NCI-H226 (cell line): ENCODE measurements at places on chromosomes 5 and 9.

GRCh38 chr9:131481441-131482342, 21.0 kb upstream of the POMT1 start:
- DNase-seq = no peak

DNA sequence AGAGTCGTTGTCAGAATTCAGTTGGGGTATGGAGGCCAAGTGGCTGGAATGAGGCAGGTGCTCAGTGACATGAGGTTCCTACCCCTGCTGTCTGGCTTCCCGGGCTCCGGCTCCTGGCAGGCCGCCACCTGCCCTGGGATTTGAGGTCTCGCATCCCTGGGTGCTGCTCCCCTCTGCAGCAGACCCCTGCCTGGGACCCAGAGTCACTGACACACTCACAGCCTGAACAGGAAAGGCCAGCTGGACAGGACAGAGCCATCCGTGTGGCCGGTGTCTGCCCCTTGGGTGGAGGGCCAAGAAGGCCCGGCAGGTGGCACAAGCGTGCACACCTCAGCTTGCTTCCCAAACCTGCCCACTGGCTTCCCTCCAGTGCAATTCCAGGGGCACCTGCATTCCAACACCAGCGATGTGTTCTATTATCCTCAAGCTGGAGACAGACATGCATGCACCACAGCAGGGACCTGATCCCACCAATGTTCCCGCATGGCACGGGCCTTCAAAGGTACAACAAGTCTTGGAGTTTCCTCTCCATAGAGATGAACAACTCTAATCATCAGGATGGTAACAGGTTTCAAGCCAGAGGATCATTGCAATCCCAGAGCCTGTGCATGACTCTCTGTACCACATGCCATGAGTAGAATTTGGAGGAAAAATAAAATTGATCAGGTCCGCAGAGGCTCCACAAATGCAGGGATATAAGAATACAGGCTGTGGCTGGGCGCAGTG, 45.6 kb upstream of the RNF130 start:
- no peak for DNase-seq

DNA sequence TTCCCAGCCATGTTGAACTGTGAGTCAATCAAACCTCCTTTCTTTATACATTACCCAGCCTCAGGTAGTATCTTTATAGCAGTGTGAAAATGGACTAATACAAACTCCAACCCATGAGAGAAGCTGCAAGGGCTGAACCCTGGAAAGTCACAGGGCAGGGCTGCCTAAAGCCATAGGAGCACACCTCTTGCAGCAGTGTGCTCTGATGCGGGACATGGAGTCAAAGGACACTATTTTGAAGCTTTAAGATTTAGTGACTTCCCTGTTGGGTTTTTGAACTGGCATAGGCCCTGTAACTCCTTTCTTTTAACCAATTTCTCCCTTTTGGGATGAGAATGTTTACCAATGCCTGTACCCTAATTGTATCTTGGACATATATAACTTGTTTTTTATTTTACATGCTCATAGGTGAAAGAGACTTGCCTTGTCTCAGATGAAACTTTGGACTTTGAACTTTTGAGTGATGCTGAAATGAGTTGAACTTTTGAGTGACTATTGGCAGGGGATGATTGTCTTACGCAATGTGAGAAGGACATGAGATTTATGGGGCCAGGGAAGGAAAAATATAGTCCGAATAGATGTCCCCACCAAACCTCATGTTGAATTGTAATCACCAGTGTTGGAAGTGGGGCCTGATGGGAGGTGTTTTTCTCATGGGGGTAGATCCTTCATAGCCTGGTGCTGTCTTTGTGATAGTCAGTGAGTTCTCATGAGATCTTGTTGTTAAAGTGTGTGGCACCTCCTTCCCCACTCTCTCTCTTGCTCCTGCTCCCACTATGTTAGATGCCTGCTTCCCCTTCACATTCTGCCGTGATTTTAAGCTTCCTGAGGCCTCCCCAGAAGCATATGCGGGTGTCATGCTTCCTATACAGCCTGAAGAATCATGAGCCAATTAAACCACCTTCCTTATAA, 159.5 kb upstream of the SPEF2 start:
- DNase-seq = no peak

- DNase-seq = no peak
These were observed 486.8 kb downstream of the PSAT1 start for GRCh38 chr9:78783743-78784142.

DNA sequence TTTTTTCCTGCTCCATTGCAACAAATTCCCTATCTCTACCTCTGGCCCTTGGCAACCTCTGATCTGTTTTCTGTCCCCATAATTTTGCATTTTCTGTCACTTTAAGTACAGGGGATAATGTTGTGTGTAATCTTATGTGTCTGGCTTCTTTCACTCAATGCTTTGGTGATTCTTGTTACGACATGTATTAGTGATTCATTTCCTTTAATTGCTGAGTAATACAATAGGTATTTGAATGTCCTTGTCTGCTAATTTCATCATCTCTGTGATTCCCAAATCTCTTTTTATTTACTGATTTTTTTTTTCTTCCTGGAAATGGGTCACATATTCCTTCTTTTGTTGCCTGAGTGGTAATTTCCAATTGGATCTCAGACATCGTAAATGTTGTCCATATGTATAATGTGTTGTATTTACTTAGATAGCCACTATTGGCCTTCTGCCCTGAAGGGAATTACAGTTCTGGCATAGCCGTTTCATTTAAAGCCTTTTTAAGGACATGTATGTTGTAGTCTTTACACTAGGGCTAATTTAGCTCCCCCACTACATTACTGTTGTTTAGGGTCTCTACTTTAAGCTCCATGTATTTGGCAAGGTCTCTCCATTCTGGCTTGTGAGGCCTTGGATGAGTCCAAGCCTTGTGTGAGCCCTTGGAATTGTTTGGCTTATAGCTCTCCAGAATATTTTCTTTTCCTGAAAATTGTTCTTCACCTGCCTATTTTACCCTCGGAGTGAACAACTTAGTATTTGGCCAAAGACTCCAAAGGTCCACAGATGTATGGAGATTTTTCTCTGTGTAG, 683.8 kb downstream of the LRRC70 start:
- DNase-seq = no peak

GRCh38 chr9:80070071-80070742, 498.4 kb downstream of the TLE4 start:
- no peak for DNase-seq

DNA sequence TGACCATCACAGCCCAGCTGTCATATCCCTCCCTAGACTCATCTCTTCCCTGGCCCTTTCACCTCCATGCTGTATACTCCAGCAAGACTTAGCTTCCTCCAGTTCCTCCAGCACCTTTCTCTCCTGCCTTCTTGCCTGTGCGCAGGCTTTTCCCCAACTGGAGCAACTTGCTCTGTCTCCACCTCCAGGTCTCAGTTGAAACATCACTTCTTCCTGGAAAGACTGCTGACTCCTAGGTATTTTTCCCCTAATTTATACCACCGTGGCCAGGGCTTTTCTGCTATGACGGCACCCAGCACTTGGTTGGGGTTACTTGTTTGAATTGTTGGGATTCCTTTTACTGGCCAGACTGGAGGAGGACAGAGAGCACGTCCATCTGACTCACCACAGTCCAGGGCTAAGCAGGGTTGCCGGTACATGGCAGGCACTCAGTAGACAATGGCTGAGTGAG, 67.5 kb downstream of the KCNIP1 start:
- DNase-seq = peak; percentile 92

DNA sequence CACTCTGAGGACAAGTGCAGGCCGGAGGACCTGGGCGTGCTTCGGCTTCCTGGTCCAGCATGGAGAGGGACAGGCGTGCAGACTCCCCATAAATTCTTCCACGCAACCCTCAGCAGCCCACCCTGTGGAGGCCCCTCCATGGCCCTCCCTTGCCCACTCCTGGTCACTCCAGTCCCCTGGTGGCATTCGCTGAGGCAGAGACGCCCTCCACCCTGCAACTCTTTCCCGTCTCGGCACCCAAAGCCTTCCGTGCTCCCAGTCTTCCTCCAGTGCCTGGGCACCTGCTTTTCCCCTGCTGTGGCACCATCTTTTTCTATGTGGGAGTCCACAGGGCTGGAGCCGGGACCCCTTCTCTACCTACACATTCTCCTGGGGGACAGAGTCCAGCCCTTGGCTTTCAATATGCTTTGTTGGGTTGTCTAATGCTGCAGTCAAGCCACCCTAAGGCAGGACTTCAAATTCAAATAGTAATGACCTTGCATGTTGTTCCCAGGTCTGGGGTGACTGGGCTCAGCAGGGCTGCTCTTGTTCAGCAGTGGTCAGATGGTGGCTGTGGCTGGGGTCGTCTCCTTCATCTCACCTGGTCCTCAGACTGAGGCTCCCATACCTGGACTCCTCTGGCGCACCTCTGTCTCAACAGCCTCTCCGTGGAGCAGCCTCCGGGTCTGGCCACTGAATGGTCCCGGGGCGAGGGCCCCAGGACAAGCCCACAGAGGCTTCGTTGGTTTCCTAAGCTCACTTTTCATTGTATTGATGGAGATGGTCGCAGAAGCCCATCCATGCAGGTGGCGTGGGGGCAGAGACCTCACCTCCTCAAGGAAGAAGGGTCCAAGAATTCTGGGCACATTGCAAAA, 15.2 kb downstream of the MRPL36 start:
- DNase-seq = no peak

- DNase-seq = no peak
These were observed 230.9 kb upstream of the NFIL3 start for GRCh38 chr9:91654527-91654926.

- peak; percentile 52 for DNase-seq
These were observed at the start of gene SEMA4D for GRCh38 chr9:89497978-89498851. TSS of gene SEMA4D (minus strand) at chr9:89498113. CDS start at chr9:89405456, 92,657 bp downstream.

GRCh38 chr9:126448136-126448535, 121.5 kb downstream of the MVB12B start:
- no peak for DNase-seq

- DNase-seq = no peak
These were observed 198.0 kb downstream of the HINT1 start for GRCh38 chr5:130966990-130967525.

DNA sequence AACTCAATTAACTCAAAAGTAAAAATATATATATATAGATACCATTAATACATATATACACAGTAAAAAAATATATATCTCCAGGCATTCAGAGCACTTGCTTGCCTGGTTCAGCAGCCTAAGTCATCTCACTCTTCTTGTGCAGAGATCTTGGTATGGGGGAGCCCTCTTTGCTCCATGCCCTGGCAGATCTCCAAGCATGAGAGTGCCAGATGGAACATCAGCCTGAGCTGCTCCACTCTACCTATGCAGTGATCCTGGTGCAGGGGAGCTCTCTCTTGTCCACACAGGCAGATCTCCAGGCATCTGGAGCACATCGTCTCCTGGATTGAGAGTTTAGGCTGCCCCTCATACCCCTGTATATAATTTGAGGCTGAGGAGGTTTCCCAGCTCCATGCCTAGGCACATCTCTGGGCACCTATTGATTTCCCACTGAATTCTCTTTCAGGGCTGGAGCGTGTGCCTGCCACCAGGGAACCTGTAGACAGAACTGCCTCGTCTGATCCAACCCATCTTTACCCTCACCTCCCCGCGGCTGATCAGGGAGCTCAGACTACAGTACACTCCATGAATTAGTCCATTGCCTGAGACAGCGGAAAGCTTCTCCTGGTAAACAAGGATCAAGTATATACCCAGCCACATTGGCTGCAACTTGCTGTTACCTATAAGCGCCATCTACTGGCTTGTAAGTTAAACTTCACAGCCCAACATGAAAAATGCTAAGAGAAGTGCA, 342.4 kb upstream of the GRIA1 start:
- no peak for DNase-seq

GRCh38 chr9:132231019-132231701, 69.3 kb downstream of the NTNG2 start:
- DNase-seq = no peak

- no peak for DNase-seq
These were observed 217.6 kb upstream of the ANKRD55 start for GRCh38 chr5:56450766-56451165.

- no peak for DNase-seq
These were observed 41.9 kb upstream of the C5orf24 start for GRCh38 chr5:134803821-134804220.
